ENCODE measurements at places on chromosomes 12 and 14.

DNA sequence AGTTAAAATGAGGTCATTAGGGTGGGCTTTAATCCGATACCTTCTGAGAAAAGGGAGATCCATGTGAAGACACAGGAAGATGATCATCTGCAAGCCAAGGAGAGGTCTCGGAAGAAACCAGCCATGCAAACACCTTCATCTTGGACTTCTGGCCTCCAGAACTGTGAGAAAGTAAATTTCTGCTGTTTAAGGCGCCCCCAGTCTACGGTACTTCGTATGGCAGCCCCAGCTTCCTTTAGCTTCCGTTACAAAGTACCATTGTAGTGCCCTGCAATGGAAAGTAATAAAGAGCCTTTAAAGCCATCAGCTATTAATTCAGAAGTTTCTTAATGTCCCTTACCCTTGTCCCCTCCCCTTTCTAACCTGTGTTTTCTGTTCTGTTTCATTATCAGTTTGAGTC lies 308.1 kb downstream of the AACS start:
- H3K4me1 ChIP-seq: no peaks in the 10 kb centered on the region
- H3K27ac ChIP-seq: no peak overlapping the region
- no peaks in the 10 kb centered on the region for H3K27me3 ChIP-seq

DNA sequence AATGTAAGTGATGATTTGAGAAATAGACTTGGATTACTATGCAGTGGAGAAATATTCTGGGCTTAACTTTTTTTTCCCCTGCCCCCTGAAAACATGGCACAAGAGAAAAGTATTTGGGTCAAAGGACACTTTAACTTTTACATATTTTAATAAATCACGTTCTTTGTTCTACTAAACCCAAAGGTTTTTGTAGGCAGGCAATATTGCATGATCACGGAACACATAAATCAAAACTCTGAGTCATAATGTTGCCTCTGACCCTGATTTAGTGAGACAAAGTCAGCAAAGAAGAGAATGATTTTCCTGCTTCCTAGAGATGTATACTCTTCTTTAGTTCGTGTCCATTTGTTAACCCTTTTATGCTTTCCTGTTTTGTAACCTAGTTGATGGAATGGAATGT lies 38.0 kb downstream of the ABCD2 start:
- no peaks in the 10 kb centered on the region for H3K27me3 ChIP-seq
- no peaks in the 10 kb centered on the region for H3K4me1 ChIP-seq
- no peak for DNase-seq
- H3K4me3 ChIP-seq: no peak overlapping the region
- H3K27ac ChIP-seq: no peak overlapping the region

DNA sequence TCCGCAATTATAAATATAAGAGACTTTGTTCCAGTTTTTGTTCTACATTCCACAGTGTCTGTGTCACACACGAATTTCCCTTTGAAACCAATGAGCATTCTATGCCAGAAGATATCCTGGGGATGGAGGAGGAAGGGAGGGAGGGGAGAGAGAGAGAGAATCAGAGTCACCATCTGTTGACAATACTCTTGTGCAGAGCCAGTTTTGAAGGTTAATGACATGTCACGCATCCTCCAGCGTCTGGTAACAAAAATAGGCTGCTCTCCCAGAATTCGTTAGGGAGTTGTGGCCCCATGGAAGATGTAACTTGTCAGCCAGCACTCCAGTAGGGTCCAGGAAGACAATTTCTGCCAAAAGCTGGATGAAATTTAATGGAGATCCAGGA lies 213.5 kb upstream of the KRR1 start:
- H3K27me3 ChIP-seq: no peaks in the 10 kb centered on the region
- H3K4me3 ChIP-seq: no peak overlapping the region
- no peak for DNase-seq
- H3K4me1 ChIP-seq: peaks cover 3% of the 10 kb centered on the region

GRCh38 chr12:93050026-93050747 lies 121.1 kb upstream of the EEA1 start:
- no peaks in the 10 kb centered on the region for H3K36me3 ChIP-seq
- H3K27ac ChIP-seq: no peak overlapping the region
- no peak overlapping the region for H3K4me3 ChIP-seq
- no peak for DNase-seq
